ENCODE measurements at places on chromosomes 4 and X. TPM values are rescaled to one million over a fixed set of nuclear protein-coding genes. Genes with fewer than 3 reads are reported as not detected.
A peak's percentile ranks its signal among the peaks of the same experiment; 100 is the strongest.

DNA sequence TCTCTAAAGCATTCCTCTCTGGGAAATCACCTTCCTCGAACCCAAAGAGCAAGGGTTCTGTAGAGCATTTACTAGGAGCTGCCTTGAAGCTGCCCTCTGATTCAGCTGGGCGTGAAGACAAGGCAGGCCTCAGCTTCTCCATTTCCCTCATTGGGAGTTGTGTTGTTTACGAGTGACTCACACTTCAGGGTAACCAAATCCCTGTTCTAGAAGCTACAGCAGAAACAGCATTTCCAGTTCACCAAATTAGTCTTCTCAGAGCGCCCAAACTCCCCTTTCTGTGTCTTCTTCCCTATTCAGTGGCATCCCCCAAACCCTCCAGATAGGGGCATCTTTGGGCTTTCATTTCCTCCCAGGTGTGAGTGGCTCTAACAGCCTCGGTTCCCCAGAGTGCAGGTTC is 863 bp upstream of the XPNPEP2 start:
- no peak for DNase-seq
- peak overlapping the region; percentile 50 for H3K4me3 ChIP-seq
- no peaks in the 10 kb centered on the region for H3K27me3 ChIP-seq

GRCh38 chrX:15438332-15438731 is 54.1 kb upstream of the VEGFD start:
- no peaks in the 10 kb centered on the region for H3K4me1 ChIP-seq
- no peak overlapping the region for H3K27ac ChIP-seq
- no peak for DNase-seq
- no peaks in the 10 kb centered on the region for H3K27me3 ChIP-seq

DNA sequence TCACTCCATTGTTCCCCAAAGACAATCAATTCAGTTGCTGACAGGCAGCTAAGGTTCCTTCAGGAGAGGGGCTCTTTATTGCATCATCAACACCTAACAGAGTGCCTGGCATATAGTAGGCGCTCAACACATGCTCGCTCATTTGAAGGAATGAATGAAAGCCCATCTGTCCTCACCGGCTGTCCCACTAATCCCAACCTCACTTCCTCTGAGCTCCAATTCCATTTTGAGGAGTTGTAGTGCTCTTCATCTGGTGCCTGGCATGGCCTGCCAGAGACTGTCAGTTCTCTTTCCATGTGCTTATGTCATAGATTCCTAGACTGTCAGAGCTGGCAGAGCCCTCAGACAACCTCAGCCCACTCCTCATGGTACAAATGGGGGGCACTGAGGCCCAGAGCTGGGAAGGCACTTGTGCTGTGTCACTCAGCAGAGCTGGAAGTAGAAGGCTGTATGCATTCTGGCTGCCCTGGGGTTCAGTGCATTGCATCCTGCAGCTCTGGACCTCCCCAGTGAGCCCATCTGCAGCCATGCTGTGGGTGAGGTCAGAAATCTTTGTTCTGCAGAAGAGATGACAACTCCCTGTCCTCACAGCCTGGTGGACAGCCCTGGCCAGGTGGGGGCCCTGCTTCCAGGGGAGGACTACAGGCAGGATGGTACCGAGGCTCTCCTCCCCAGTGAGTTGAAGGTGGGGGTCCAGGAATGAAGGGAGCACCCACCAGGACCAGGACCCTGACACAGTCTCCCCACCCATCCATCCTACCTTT is 134.9 kb upstream of the PJA1 start:
- peaks cover 4% of the 10 kb centered on the region for H3K36me3 ChIP-seq
- H3K4me1 ChIP-seq, result peaks cover 4% of the 10 kb centered on the region
- DNase-seq, result no peak
- no peak overlapping the region for H3K27ac ChIP-seq

DNA sequence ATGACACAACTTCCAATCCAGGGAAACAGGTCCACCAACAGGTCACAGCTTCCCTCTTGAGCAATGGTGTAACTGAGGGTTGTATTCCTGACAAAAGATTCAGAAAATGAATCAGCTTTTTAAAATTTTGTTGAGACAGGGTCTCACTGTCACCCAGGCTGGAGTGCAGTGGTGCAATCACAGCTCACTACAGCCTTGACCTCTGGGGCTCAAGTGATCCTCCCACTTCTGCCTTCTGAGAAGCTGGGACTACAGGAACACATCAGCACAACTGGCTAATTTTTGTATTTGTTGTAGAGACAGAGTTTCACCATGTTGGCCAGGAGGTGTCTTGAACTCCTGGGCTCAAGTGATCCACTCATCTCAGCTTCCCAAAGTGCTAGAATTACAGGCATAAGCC is 43.7 kb downstream of the SAT1 start:
- no peaks in the 10 kb centered on the region for H3K27me3 ChIP-seq
- H3K4me1 ChIP-seq, result no peaks in the 10 kb centered on the region
- no peak for DNase-seq
- no peak overlapping the region for H3K4me3 ChIP-seq
- H3K27ac ChIP-seq, result no peak overlapping the region
- no peaks in the 10 kb centered on the region for H3K36me3 ChIP-seq

Gene GYG2
- not detected for total RNA-seq

Gene PCSK1N
- total RNA-seq, result 9.6 TPM

Gene CCDC160
- not detected for total RNA-seq

Measured in T-helper 17 cell (primary cell).